ENCODE measurements at places on chromosomes 5 and 9.

DNA sequence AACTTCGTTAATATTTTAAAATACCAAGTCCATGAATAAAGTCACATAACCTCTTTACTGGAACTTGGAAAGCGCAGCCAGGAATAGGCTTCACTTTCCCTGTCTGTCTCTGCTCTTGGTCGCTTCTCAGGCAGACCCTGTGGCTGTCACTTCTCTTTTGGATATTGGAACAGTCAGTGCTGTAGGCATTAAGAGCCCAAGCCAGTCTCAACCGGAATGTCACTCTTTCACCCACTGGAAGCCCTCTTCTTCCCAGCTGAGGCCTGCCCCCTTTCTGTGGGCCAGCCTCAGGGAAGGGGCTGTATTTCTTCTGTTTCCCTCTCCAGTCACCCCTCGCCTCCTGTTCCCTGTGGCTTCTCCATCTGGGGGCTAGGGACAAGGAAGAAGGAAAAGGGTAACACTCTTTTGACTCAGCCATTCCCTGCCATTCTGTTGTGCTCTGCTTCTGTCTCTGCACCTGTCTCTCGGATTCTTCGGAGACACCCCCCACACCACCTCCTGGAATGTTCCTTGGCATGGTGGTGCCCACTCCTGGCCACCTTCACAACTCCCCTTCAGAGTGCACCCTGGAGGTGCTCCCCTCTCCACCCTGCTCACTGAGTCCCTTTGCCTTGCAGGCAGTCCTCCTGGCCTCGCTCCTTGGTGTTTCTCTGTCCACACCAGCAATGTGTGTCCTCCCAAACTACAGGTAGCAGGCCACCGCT is 103.4 kb downstream of the TRIO start:
- peak; percentile 45 for DNase-seq

- peak; percentile 20 for DNase-seq
Measured at GRCh38 chr5:73135429-73136054, 15.2 kb downstream of the TMEM171 start.

DNA sequence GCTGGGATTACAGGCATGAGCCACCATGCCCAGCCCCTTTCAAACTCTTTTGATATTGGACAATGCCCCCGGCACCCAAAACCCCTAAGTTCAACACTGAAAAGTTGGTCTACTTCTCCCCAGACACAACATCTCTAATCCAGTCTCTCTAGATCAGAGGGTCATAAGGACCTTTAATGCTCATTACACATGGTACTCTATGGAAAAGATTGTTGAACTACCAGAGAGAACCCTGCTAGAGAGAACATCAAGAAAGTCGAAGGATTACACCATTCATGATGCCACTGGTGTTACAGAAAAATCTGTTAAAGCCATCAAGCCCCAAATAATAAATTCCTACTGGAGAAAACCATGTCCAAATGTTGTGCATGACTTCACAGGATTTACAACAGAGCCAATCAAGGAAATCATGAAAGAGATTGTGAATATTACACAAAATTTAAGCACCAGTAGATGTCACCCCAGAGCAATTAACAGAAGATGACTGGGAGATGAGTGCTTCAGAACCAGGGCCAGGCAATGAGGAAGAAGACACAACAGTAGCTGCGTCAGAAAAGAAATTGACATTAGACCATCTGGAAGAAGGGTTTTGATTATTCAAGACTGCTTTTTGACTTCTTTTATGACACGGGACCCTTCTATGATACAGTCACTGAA is 28.3 kb upstream of the NIPAL4 start:
- peak; percentile 51 for DNase-seq

DNA sequence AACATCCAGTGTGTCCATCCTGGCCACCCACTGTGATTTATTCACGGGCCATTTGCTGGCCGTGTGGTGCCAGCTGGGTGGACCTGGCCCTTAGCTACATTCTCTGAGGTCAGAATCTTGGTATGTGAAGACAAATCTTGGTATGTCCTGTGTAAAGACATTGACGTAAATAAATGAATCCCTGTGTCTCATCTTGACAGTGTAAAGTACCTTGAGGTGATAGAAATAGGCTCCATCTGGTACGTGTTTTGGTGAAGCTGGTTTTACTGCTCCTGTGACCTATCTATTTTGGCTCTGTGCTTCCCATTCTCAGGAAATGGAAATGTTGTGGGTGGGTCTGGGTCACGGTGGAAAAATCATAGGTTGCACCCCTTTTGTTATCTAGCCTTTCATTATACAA is 245.4 kb upstream of the ANKH start:
- DNase-seq = no peak

- DNase-seq = peak; percentile 91
Measured at GRCh38 chr9:95515272-95516113, 1.3 kb downstream of the PTCH1 start.

- DNase-seq = no peak
Measured at GRCh38 chr9:1051210-1051583, 1.0 kb downstream of the DMRT2 start.

DNA sequence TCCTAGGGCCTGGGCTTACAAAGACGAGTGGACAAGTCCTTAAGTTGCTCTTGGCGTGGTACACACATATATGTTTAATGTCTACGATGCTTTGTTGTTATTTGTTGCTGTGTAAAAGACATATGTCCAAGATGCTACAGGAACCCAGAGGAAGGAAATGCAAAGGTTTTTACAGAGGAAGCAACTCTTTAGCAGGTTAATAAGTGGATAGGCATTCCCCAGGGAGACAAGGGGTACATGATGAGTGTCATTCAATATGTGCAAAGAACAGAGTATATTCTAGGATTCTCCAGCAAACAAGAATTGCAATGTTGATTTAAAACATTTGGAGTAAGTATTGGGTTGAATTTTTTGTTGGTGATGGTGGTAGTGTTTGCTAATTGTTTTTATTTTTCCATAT is 92.1 kb downstream of the PIP5K1B start:
- no peak for DNase-seq

- DNase-seq = no peak
Measured at GRCh38 chr9:132595319-132595718, 12.9 kb downstream of the BARHL1 start.

GRCh38 chr5:72233835-72234234 is 86.2 kb downstream of the MRPS27 start:
- DNase-seq = no peak

DNA sequence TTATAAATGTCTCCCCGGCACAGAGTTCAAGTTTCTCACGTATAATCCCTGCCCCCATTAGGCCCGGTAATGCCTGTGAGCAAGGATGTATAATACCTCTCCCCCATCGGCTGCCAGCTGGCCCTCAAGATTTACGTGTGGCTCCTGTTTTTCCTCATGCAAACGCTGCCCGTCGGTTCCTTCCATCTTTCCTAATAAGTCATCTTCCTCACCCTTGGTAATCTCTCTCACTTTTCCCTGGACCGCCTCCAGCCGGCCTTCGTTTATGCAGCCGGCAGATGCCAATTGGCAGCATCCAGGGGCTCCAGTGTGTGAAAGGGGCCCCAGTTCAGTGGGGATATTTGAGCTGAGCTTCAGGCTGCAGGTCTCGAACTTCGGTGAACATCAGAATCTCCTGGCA is 86.5 kb upstream of the NEURL1B start:
- DNase-seq = no peak

DNA sequence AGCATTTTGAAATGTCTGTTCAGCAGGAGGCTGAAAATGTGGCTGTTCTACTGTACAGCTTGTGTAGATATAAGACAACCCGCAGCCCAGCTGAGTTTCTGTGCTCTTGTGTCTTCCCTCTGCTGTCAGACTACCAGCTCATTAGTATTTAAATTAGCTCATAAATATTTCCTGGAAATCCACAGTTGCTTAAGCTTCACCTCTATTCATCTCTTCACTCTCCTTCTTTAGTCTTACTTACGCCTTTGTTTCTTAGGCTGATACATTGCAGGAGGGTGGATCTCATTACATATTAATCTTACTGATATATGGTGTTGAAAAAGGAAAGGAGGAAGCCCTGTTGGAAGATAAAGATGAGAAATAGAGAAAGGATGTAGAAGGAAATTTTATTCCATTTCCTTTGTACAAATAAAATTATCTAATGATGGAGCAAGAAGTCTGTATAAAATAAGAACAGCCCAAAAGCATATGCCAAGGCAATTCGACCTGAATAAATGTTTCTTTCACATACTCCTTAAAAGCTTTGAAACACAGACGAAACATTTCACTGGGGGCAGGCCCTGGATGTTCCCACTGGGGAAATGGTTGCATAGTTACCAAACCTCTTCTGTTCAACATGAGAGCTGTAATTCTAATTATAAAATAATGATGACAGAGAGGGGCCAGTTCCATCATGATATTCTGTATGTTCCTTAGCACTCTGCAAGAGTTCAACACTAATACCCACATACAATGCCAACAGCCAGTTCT is 111.8 kb upstream of the APC start:
- DNase-seq = peak; percentile 30

DNA sequence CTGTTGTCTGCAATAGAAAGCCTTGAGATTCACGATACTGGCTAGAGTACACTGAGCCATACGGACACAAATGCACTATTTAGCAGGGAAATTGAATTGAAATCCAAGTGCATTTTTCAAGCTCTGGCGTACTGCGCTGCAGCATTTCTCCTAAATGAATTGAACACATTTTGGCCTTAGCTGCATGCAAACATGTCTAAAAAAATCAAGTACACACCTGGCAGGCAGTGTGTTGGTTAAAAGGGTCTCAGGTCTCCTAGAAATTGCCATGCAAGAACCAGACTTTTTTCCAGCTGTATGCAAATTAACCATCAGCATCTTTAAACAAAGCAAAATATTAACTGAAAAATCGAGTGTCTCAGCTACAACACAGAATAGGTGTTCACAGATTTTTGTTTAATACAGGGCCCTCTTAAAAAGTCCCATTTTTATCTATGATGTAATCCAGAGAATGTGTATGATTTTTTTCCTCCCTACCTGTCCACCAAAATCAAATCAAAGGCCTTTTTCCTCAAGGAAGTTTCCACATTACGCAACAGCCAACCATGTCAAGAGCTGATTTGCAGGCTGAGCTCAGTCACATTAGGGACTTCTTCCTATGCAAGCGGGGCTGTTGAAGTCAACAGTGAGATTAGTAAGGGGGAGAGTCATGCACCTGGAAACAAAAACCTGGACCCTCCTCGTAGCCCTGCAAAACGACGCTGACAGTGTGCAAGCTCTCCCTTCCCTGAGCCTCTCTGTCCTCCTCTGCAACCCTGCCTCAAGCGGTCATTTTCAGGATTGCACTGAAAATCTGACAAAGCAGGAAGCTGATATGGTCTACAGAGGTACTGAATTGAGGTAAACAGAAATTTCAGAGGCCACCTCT is 14.1 kb upstream of the SFXN1 start:
- DNase-seq = peak; percentile 72

DNA sequence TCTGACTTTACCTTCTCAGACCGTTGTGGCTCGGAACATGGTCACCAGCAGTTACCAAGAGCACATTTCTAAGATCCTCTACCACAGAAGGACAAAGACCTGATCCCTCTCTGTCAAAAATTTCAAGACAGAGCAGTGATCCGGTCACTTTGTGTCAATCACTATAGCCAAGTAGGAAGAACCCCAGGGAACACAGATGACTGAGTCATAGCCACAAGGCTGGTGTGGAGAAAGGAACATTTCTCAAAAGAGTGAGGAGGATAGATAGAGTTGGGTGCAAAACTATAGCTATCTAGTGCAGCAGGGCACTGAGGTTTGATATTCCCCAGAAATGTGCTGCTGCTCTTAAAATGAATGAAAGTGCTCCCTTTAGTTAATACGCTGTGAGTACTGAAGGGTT is 130.7 kb upstream of the SMIM23 start:
- DNase-seq = no peak
